ENCODE measurements at places on chromosomes 5 and 9.
A peak's percentile ranks its signal among the peaks of the same experiment; 100 is the strongest.

- DNase-seq: no peak
Observed at GRCh38 chr5:38149815-38150195, 108.6 kb upstream of the EGFLAM start.

GRCh38 chr5:61651195-61651594 lies 319.1 kb downstream of the ZSWIM6 start:
- no peak for DNase-seq

GRCh38 chr9:131277287-131277909 lies 1.1 kb upstream of the FAM78A start:
- DNase-seq: no peak

GRCh38 chr5:95797301-95797700 lies 25.2 kb downstream of the GLRX start:
- DNase-seq: no peak

- DNase-seq: no peak
Observed at GRCh38 chr9:127135056-127135745, 12.8 kb upstream of the ANGPTL2 start.

GRCh38 chr5:143023411-143024096 lies 253.4 kb downstream of the ARHGAP26 start:
- peak; percentile 42 for DNase-seq

Data from HFFc6 (cell line).